Naive thymus-derived CD4-positive, alpha-beta T cell (primary cell): ENCODE measurements at places on chromosomes 5 and 9. TPM values are rescaled to one million over a fixed set of nuclear protein-coding genes. Genes with fewer than 3 reads are reported as not detected.

GRCh38 chr5:141825791-141826560 is 52.2 kb downstream of the PCDH1 start:
- no peaks in the 10 kb centered on the region for H3K27me3 ChIP-seq
- no peaks in the 10 kb centered on the region for H3K36me3 ChIP-seq
- no peaks in the 10 kb centered on the region for H3K4me1 ChIP-seq
- no peak overlapping the region for H3K27ac ChIP-seq

Gene CIZ1
- total RNA-seq = 163 TPM

GRCh38 chr5:142969624-142970439 is 199.7 kb downstream of the ARHGAP26 start:
- peaks cover 58% of the 10 kb centered on the region for H3K4me1 ChIP-seq
- no peaks in the 10 kb centered on the region for H3K27me3 ChIP-seq
- H3K27ac ChIP-seq = no peak overlapping the region
- no peaks in the 10 kb centered on the region for H3K36me3 ChIP-seq
- H3K4me3 ChIP-seq = no peak overlapping the region
- DNase-seq = no peak

Gene SEMA5A
- 0.51 TPM for total RNA-seq

Gene SPINK7
- total RNA-seq = not detected

DNA sequence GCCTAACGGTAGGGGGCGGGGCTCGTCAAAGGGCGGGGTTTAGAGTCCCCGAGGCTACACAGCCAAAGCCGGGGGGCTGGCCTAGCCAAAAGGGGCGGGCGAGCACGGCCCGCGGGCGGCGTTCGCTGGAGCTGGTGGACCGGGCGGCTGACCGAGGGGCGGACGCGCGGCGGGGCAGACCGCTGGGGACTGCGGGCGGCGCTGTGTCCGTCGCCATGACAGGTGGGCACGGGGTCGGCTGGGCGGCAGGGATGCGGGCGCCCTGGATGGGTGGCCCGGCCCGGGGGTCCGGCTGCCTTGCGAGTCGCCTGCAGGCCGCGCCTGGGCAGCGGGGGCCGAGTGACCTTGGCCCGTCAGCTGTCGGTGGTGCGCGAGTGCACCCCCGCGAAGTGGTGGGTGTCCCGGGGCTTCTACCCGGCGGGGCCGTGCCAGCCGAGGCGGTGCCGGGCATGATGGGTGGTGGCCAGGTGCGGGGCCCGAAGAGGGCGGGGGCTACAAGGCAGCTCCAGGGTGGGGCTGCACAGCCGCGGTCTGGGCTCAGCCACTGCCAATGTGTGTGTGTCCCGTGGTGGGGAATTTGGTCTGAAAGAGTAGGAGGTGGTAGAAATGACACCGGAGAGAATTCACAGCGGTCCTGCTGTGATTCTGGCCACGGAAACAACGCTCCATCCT is at the start of gene CARD19:
Gene CARD19, plus strand, starts transcription at position 87 of the 672 bp plus-strand sequence. Its CDS starts 129 bp downstream, at position 216.
- peak within 1 kb of the TSS; percentile 93 for H3K27ac ChIP-seq
- H3K27me3 ChIP-seq = no peaks in the 10 kb centered on the region
- H3K36me3 ChIP-seq = no peaks in the 10 kb centered on the region
- no peak for DNase-seq
- peaks cover 58% of the 10 kb centered on the region for H3K4me1 ChIP-seq
- H3K4me3 ChIP-seq = peak within 1 kb of the TSS; percentile 72

DNA sequence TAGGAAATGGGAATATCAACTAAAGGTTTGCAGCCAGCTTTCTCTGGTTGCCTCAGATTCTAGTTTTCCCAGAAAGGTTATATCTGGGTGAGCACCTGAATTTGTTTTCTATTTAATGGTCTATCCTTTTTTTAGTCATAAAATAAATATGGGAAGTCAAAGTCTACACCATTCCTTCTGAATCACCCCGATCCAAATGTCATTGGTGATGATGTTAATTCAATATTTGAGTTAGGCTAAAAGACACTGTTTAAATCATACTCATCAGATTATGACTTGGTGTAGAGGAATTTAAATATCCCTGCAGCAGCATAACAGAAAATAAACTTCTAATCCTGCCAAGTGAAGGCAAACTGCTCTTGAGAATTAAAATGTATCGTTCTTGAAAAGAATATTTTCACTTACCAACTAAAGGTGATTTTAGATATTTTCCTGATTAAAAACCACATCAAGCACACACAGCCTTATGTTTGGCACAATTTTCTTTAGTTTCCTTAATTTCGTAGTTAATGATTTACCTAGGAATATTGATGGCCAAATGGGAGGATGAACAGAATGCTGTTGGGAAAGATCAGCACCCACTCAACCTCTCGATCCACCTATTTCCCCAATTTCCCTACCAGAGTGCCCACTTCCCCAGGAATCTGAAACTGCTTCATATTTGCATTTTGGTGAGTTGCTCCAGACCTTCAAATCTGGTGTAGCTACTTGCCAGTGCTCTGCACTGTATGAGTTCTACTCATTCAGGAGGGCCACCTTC is 103.1 kb upstream of the TSLP start:
- DNase-seq = no peak
- H3K27ac ChIP-seq = no peak overlapping the region
- H3K4me1 ChIP-seq = no peaks in the 10 kb centered on the region
- H3K36me3 ChIP-seq = no peaks in the 10 kb centered on the region

DNA sequence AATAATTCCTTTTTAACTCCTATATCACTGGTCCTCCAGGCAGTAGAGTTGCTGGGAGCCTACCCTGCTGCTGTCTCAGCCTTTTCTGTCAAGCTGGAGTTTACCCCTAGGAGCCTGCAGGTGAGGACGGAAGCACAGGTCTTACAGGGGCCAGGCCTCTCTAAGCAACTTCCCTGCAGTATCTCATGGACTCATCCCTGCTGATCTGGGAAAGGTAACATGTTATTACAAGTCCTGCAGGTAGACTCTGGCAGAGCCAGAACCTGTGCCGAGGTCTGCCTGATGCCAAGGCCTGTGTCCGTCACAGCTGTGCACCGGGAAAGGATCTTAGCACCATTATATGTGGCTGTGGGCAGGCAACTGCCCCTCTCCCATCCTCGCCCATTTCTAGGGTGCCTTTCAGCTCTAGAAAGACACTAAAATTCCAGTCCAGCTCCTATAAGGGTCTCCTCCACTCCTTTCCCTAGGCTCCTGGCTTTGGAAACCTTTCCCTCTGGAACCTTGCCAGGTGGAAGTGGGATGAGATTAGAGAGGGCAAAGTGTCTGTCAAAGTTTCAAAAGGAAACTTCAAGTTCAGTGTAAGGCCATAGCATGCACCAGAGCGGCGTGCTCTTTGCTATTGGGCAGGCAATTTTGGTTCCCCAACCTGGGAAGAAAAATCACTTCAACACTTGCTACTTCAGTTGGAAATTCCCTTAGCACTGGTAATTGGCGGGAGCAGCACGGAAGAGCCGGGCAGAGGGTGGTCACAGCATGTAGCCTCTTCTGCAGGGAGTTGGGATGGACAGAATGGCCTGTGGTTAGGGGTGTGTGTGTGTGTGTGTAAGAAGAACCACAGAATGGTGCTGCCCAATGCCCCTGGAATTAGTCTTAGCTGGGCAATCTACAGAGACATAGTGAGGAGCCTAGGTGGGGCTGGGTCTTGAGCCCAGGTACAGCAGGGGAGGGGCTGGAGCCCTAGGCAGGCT is 17.5 kb downstream of the TMEM171 start:
- no peaks in the 10 kb centered on the region for H3K4me1 ChIP-seq
- H3K27ac ChIP-seq = no peak overlapping the region
- H3K27me3 ChIP-seq = peaks cover 9% of the 10 kb centered on the region
- H3K36me3 ChIP-seq = no peaks in the 10 kb centered on the region

Gene GAS1
- 0.07 TPM in 1 of 2 replicates, not detected in the other for total RNA-seq

Gene INSL4
- total RNA-seq = not detected in 2 replicates

Gene SCGB3A2
- not detected for total RNA-seq

GRCh38 chr5:132215329-132215728 is 12.3 kb downstream of the P4HA2 start:
- H3K4me3 ChIP-seq = no peak overlapping the region
- no peaks in the 10 kb centered on the region for H3K27me3 ChIP-seq
- no peaks in the 10 kb centered on the region for H3K36me3 ChIP-seq
- H3K4me1 ChIP-seq = no peaks in the 10 kb centered on the region
- no peak for DNase-seq

DNA sequence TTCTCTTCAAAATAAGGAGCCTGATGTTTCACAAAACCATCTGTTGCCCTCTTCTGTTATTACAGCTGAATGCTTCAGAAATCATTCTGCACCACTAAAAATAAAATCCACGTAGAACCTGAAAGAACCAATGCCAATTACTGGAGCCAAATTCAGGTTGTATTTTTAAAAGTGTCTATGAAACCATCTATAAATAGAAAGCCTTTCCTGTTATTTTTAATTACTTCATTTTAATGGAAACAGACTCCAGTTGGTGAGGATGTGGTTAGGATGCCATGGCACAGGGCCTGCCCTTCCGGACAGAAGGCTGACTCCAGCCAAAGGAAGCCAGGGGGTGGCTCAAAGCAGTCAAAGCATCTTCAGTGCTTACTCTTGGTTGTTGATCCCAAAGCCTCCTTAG is 119.8 kb downstream of the TENT4A start:
- H3K4me1 ChIP-seq = peaks cover 5% of the 10 kb centered on the region
- H3K36me3 ChIP-seq = no peaks in the 10 kb centered on the region
- H3K27me3 ChIP-seq = no peaks in the 10 kb centered on the region
- H3K27ac ChIP-seq = no peak overlapping the region
- H3K4me3 ChIP-seq = no peak overlapping the region

DNA sequence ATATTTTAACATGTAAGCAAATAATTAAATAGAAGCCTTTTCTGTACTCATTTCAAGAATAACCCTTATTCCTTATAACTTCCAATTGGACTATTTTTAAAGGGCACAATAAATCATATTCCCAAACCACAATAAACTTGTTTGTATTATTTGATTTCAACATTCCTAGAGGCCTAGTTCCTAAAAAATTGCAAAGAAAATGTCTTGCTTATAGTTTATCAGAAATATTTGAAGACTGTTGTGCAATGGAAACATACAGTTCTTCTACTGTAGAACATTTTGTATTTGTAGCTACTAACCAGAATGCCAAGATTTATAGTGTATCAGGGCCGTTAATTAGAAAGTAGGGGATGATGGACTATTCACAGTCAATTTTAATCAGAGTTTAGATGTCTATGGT is 1037.0 kb upstream of the CDH18 start:
- no peaks in the 10 kb centered on the region for H3K4me1 ChIP-seq
- H3K27ac ChIP-seq = no peak overlapping the region
- no peak overlapping the region for H3K4me3 ChIP-seq
- no peaks in the 10 kb centered on the region for H3K27me3 ChIP-seq

- DNase-seq = no peak
- no peaks in the 10 kb centered on the region for H3K4me1 ChIP-seq
Observed at GRCh38 chr5:143641549-143642355, 170.2 kb upstream of the HMHB1 start.

Gene MELK
- 40.2 TPM in 2 replicates for total RNA-seq

Gene DDX4
- not detected for total RNA-seq

Gene GABRA1
- not detected in 2 replicates for total RNA-seq

DNA sequence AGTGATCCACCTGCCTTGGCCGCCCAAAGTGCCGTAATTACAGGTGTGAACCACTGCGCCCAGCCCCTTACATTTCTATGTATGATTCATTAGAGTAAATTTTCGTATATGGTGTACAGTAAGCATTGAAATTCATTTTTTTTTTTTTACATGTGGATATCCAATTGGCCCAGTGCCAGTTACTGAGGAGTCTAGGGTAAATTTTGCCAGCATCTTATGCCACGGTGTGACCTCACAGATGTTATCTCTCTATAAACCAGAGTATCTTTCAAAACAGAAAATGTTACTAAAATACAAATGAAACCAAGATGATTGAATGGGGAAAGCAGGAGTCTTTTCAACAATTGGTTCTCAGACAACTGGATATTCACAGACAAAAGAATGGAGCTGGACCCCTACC is 64.7 kb downstream of the IPPK start:
- H3K4me3 ChIP-seq = no peak overlapping the region
- no peaks in the 10 kb centered on the region for H3K36me3 ChIP-seq
- H3K27me3 ChIP-seq = no peaks in the 10 kb centered on the region

DNA sequence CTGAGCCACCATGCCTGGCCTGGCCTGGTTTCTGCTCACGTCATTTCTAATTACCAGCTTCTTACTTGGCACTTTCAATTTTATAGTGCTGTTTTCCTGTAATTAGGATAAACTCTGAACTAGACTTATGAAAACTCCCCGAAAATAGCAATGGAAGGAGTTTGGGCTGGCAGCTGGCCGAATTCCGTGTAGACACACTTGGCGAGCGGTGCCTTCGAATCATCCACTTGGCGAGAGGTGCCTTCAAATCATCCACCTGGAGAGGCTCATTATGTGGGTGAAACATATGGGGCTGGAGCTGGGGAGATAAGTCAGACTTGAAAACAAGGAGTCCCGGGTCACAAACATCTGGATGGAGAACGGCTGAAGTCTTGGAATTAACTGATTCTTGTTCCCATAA is 203.7 kb downstream of the ROR2 start:
- H3K36me3 ChIP-seq = no peaks in the 10 kb centered on the region
- no peaks in the 10 kb centered on the region for H3K4me1 ChIP-seq
- no peak for DNase-seq
- H3K27ac ChIP-seq = no peak overlapping the region

Gene ZNF608
- not detected for total RNA-seq

GRCh38 chr5:82480331-82480730 is 202.2 kb upstream of the RPS23 start:
- no peak overlapping the region for H3K27ac ChIP-seq
- H3K4me3 ChIP-seq = no peak overlapping the region
- no peak for DNase-seq
- H3K4me1 ChIP-seq = no peaks in the 10 kb centered on the region
- H3K27me3 ChIP-seq = no peaks in the 10 kb centered on the region

DNA sequence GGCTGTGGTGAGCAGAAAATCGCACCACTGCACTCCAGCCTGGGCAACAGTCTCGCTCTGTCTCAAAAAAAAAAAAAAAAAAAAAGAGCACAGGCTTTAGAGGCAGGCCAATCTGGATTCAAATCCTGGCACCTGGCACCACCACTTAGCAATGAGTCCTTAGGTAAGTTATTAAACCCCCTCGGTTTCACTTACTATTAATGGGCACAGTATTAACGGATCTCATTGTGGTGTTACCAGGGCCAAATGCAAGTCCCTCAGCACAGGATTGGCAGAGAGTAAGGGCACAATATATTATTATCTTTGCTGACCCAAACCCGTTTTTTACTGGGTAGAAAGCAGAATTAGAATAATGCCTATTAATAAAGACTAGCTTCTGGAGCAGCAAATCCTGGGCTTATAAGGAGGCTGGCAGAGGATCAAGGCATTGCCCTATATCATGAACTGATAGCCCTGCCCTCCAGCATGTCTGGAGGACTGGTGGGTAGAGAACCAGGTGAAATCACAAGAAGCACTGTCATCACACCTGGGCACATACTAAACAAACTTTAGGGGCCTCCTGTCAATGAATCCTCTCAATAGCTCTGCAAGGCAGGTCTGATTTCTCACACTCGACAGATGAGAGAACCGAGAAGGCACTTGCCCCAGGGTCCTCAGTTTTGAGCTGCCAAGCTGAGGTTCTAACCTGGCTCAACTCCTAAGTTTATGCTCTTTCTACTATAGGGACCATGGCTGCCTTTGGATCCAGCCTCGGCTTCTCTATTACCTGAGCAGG is 17.7 kb downstream of the PCDHGC5 start:
- no peak overlapping the region for H3K27ac ChIP-seq
- DNase-seq = no peak
- H3K4me1 ChIP-seq = no peaks in the 10 kb centered on the region
- H3K36me3 ChIP-seq = no peaks in the 10 kb centered on the region
- H3K4me3 ChIP-seq = no peak overlapping the region
- H3K27me3 ChIP-seq = no peaks in the 10 kb centered on the region

Gene SMIM3
- total RNA-seq = 5.2 TPM
